ENCODE measurements at places on chromosomes 7 and 10.

GRCh38 chr7:37359662-37360444 is 88.8 kb downstream of the ELMO1 start:
- no peak for DNase-seq

DNA sequence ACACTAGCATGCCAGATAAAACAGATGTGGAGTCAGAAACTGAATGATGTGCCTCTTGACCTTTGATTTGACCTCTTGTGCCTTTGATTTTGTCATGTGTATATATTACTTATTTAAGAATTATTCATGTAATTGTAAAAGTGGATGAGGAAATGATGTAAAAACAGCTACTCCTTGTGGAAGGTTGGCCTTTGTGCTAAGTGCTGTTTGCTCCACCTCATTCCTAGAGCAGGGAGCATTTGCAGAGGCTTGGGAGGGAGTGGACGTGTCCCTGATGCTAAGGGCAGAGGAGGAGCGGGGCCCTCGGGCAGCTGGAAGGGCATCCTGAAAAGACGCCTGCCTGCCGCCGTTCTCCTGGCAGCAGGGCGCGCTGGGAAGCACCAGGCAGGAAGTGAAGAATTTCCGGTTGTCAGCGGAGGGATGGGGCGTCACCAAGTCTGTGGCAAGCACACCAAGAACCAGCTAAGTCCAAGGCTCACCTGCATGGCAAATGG is 197.6 kb upstream of the ZNF32 start:
- no peak for DNase-seq

DNA sequence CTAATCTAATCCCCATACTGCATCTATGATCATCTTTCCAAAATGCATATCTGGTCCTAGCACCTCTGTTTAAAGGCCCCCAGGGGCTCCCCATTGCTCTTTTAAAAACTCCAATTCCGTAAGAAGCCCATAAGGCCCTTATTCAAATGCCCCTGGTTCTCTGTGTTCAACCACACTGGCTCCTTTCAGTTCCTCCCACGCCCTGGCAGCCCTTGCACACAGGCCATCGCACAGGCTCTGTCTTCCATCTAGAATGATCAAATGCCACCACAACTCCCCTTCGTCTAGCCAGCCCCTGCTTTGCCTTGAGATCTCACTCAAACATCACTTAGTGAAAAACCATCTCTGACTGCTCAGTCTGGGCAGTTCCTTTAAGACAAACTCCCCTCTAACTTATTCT is 112.9 kb upstream of the LYZL2 start:
- DNase-seq: no peak

GRCh38 chr10:31659665-31660064 is 269.0 kb downstream of the ARHGAP12 start:
- DNase-seq: no peak

GRCh38 chr10:50963063-50963462 is 77.6 kb upstream of the A1CF start:
- DNase-seq: no peak

DNA sequence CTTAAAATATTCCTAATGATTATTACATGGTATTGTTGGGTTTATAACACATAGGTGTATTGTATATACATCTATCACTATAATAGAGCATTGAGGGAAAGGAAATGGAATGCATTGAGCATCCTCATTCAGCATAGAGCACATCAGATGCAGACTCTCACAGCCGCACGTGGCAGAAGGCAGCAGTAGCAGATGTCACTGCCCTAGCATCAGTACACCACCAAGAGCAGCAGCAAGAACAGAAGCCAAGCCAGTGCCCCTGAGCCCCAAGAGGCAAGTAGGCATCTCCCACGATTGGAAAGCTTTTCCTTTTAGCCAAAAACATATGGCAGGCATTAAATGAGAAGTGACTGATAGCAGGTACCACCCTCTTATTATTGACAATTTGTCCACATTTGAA is 510.0 kb downstream of the TNS3 start:
- no peak for DNase-seq

DNA sequence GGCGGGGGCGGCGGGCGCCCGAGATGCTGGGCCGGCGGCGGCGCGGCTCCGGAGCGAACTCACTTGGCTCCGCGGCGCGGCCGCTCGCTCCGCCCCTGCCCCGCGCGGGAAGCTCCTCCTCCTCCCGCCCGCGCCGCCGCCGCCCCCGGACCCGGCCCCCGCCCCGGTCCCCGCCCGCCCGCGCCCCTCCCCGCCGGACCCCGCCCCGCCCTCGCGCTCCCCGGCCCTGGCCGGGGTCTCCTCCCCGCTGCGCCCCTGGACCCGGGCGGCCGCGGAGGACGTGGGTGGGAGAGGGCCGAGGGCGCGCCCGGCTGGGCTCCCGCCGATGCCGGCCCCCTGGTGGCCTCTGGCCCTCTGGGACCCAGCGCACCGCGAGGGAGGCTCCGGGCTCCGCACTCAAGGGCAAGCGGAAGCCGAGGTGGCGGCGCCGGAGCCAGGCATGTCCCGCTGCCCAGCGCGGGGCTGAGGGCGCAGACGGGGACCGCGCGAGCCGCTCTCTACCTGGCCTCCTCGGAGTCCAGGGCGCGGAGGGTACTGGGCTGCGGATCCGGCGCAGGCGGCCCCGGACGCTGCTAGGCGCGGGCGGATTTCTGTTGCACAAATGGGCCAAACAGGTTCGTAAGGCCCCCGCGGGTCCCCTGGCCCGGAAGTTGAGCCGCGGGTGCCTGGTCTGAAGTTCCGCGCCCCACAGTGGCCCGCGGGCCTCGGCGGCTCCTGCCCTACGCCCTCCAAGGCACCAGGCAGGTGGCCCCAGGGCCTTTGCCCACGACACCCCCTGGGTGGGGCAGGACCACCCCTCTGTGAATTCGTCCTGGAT is at the start of gene TCERG1L:
Gene TCERG1L, minus strand, starts transcription at position 61 of the 817 bp plus-strand sequence. CDS start 86 bp downstream, outside the sequence.
- no peak for DNase-seq

GRCh38 chr10:5711642-5712041 is 27.0 kb downstream of the TASOR2 start:
- no peak for DNase-seq

GRCh38 chr10:58817201-58817846 is 304.7 kb downstream of the BICC1 start:
- no peak for DNase-seq

DNA sequence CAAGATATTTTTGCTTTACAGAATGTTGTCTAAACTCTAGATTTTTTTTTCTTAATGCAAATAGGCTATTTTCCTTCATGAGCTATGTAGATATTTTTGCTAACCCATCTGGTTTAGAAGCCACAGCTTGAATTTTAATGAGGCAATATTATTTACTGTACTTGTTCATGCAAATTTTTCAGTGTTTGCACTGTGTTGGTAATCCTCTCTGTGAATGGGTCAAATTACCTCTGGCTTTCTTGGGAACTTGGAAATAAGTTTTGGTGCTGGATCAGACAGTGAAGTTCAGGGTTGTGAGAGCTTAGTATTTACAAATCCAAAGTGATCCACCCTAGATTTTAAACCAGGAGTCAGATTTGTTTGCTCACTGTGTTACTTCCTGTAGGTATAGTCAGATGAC is 686.9 kb downstream of the NXPH1 start:
- no peak for DNase-seq

- DNase-seq: no peak
These were observed 57.0 kb downstream of the DNAJC12 start for GRCh38 chr10:67780759-67781538.

- no peak for DNase-seq
These were observed 23.4 kb upstream of the LIPA start for GRCh38 chr10:89274928-89275327.

DNA sequence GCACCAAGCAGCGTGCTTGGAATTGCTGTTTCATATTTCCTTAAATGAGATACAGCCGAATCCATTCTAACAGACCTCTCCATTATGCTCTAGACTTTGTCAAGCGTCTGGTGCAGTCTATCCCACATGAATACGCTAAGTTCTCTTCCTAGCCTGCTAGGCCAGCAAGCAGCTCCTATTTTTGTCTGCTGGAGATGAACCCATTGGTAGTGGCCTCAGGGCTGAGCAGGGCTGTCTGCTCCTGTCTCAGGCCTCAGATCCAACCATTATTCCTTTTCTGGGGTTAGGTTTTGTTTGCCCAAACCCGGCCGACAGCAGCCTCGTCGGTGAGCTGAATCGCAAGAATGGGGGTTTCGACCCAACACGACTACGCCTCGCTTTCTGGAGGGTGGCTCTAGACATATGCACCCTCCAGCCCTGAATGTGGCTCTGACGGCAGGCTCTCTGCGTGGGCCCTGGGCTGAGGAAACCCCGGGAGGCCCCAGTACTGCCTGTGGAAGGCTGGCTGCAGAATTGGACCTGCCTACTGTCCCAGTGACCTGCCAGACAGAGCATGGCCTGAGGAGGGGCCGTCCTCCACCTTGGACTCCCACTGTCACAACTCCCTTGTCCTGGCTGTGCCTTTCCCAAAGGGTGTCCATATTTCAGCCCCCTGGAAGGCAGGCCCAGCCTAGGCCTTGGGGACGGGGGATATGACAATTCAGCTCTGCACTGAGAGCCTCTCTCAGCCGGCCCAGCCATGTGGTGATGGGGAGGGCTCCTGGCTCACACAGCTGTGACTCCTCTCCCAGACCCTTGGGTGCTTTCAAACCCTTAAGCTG is 267.9 kb upstream of the TCERG1L start:
- peak; percentile 23 for DNase-seq

DNA sequence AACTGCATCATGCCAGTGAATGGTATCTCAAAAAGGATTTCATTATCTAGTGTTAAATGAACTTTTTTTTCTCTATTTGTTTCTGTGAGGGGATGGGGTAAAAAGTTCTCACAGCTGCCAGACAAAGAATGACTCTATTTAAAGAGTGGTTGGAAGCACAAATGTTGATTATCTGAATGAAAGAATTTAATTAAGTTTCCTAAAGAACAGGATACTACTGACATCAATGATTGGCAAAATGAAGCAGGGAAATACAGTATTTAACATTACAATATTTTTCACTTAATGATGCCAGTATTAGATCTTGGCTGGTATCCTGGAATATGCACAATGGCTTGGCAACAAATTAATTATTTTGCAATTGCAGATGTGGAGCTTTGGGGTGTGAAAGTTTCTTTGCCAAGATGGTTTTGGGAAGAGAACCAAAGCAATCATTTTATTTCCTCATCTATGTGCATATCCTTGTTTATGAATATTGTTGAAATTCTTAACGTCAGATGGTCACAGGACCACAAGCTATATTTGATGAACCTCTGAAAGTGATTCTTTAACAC is 336.8 kb downstream of the ARL4A start:
- no peak for DNase-seq

DNA sequence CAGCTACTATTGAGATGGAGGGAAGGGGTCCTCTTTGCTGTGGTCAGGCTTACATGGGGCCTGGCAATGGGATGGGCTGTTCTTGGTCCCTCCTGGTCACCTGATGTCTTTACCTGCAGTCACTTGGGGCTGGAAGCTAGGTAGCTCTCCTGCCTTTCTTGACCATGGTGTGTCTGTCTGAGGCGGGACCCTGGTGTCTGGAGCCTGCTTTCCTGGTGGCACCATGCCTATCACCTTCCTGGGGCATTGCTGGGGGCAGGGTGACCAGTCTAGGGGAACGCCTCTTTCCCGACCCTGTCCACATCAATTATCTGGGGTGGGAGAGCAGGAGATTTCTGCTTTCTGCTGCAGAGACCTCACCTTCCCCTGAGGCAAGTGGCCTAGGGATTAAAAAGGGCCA is 55.6 kb downstream of the ARHGAP22 start:
- DNase-seq: peak; percentile 7

- no peak for DNase-seq
These were observed 72.6 kb upstream of the ZNF92 start for GRCh38 chr7:65301007-65301406.

DNA sequence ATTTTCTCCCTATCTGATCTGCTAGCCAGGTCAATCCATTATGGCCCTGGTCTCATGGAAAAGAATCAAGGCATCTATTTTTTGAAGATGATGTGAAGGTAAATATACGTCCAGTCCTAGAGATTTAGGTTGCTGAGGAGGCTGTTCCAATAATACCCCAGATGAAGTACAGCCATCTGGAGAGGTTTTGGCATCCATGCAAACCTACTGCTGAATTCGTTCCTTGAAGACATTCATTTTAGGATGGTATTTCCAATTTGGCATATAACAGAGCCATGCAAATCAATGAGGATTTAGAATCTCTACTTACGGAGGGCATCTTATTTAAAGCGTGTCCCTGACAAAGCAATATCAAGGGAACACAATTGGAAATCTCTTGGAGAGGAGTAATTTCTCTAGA is 465.5 kb downstream of the KCNMA1 start:
- DNase-seq: no peak

DNA sequence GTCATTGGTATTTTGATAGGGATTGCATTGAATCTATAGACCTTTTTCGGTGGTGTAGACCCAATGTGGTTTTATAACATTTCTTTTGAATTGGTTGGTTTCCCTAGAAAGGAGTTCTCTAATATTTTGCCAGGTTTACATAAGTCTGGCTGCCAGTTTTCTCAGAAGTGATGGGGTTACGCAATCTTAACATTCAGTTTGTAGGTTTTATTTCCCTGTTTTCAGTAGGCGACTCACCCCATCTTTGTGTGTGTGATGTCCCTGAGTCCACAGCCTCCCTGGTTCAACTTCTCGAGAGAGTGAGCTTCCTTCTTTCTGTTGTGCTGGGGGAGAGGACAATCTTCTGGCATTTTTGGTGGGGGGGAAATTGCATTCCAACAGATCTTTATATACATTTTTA is 9.6 kb upstream of the KIF5B start:
- DNase-seq: no peak

GRCh38 chr7:4835398-4836205 is 26.2 kb downstream of the PAPOLB start:
- DNase-seq: peak; percentile 28

DNA sequence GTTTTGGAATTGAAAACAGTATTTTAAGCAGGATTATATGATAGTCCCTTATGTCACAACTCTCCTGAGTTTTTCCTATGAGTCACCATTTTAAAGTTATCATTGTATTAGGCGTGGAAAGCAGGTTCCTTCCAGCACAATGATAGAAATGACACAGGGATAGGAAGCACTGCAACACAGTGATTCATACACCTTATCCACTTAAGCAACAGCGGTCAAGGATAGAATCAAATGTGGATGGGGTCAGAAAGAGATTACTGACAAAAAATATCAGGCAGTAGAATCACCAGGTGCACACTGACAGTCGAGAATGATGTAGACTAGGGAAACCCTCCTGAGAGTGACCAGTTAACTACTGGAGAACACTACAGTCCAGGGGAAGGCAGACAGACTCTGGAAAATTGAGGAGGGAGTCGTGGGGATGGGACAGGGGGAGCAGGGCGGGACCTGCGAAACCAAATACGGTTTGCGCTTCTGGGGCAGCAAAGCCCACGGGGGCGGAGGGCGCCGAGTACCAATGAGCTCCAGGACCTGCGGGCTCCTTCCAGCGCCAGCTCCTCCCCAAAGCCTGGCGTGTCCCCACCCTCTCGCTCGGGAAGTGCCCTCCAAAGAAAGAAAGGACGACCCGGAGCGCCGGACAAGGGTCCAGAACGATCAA is 479 bp downstream of the PNPLA8 start:
- DNase-seq: no peak

All from activated CD8-positive, alpha-beta memory T cell treated with anti-CD3 and anti-CD28 coated beads, Interleukin-2, amount 50 U/mL, for 48 hours (primary cell).